ENCODE measurements at places on chromosomes 4 and X.

- no peak for DNase-seq
Observed at GRCh38 chr4:16684097-16684496, 214.3 kb downstream of the LDB2 start.

GRCh38 chr4:114558446-114559020, 40.1 kb upstream of the UGT8 start:
- no peak for DNase-seq

DNA sequence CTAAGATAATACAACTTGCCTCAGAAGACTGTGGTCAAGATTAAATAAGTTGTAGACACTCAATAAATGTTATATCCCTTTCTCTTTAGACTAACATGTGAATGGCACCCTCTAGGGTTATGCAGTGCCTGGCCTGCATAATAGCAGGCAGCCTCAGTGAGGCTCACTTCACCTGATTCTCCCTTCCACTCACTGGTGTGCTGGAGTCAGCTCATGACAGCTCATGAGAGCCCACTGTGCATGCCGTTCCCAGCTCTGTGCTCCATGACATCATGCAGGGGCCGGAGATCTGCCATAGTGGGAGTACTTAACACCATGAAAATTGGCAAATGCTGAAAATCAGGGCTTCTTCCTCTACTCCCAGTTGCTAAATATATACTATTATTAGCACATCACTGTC, 64.5 kb downstream of the TEC start:
- no peak for DNase-seq

DNA sequence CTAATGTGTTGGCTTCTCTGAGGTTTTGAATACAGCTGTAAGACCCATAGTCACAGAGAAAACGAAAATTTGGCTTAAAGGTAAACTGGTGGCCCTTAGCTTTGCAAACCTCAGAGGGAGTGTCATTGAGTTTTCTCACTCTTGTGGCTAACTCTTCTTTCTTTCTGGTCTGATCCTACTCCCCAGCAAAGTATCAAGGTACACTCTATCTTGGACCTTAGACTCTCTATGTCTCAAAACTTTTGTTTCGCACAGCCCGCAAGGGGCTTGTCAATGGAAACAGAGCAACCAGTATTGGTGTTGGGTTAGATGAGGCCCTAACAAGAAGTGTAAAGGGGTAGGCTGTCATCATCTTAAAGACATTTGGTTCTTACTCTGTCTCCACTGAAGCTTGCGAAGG, 19.8 kb downstream of the APOO start:
- no peak for DNase-seq

DNA sequence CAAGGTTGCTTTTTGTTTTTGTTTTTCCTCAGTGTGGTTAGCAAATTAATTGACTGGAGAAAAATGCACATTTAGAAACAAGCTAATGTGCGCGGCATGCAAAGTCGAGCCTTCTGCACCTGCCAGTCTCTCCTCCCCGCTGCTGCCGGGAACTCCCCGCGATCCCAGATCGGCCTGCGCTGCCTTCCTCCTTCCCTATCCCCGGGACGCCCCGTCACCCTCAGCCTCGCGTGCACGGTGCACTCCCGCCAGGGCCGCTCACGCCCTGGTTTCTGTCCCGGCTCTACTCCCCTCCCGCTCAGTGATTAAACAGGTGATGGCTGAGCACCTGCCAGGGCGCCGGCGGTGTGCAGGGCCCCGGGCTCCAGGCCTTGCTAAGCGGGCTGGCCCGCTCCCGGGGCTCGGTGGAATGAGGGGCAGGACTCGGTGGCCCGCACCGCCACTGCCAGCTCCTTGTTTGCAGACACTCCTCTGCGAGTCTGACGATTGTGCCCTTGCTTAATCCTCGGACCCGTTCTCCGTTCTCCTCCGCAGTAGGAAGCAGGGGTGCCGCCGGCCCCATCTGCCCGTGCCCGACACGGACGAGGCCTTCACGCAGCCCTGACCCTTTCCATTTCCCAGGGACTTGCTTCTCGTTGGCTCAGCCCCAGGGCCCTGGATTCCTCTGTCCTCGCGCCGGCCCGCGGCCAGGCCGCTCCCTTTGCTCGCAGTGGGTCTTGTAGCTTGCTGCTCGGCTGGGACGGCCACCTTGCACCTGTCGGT, 143.4 kb downstream of the TRIML1 start:
- no peak for DNase-seq
